HFFc6 (cell line): ENCODE measurements at places on chromosomes 11 and 22. TPM values are rescaled to one million over a fixed set of nuclear protein-coding genes. Genes with fewer than 3 reads are reported as not detected.

DNA sequence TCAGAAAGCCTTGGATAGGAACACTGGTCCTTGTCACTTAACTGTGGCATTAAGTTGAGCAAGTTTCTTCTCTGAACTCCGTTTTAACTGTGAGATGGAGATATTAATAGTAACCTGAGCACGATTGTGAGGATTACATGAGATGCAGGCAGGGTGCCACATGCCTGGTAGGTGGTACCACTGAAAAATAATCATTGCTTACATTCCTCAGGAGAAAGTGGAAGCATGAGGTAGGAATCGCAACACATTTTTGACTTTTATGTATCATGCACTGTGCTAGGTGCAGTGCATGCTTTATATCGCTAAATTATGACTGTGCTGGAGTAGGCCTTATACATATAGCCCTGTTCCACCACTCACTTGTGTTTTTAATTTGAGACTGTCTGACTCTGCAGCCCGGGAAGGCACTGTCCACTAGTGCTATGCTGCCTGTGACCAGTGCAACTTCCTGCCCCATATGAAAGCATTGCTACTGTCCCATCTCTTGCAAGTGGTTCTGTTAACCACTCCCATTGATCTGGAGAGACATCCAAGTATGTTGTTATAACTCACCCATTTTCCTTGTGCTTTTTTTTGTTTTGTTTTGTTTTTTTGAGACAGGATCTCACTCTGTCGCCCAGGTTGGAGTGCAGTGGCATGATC is 1.0 kb downstream of the UQCR10 start:
- H3K4me3 ChIP-seq = peak overlapping the region; percentile 100
- H3K27me3 ChIP-seq = no peaks in the 10 kb centered on the region; the same call in 1 of the 2 replicates
- H3K4me1 ChIP-seq = peaks cover 41% of the 10 kb centered on the region
- peaks cover 11% of the 10 kb centered on the region; the same call in 1 of the 2 replicates for H3K36me3 ChIP-seq

GRCh38 chr11:27868226-27868625 is 168.0 kb upstream of the BDNF start:
- peaks cover 32% of the 10 kb centered on the region for H3K4me1 ChIP-seq
- H3K27ac ChIP-seq = no peak overlapping the region
- no peak overlapping the region for H3K4me3 ChIP-seq
- no peaks in the 10 kb centered on the region; the same call in 1 of the 2 replicates for H3K27me3 ChIP-seq

- H3K4me3 ChIP-seq = no peak overlapping the region
- peaks cover 35% of the 10 kb centered on the region for H3K36me3 ChIP-seq
- no peak for DNase-seq
- peak overlapping the region; percentile 0; the same call in 1 of the 2 replicates for H3K27ac ChIP-seq
- peaks cover 7% of the 10 kb centered on the region for H3K27me3 ChIP-seq
- H3K4me1 ChIP-seq = peaks cover 100% of the 10 kb centered on the region
These were observed 75.6 kb downstream of the ETS1 start for GRCh38 chr11:128511712-128512111.

SCO2 gene
- 2.7 to 10.0 TPM (median 8.2 TPM) in 3 replicates for total RNA-seq

DNA sequence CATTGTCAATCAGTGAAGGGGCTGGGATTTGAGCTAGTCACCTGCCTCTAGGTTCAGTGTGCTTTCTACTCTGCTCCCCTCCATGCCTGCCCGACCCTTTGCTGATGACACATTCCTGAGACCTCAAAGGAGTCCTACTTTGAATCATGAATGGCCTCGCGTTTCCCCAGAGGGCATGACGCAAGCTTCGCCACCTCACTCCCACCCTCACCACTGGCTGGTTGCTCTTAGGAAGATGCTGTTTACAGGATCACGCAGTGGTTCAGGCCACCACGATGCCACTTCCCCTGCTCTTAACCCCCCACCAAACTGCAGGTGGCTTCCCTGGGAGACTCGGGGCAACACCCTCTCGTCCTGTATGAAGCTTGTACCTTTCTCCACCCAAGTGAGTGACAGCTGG is 62.9 kb upstream of the B3GAT1 start:
- no peak overlapping the region for H3K27ac ChIP-seq
- no peaks in the 10 kb centered on the region; the same call in 1 of the 2 replicates for H3K36me3 ChIP-seq
- no peak for DNase-seq
- H3K4me1 ChIP-seq = no peaks in the 10 kb centered on the region
- H3K4me3 ChIP-seq = no peak overlapping the region
